NCI-H2081 (cell line): ENCODE measurements at places on chromosomes 5 and 9.

- DNase-seq, result no peak
Measured at GRCh38 chr5:74685979-74686631, 1.1 kb downstream of the HEXB start.

- DNase-seq, result no peak
Measured at GRCh38 chr9:83665580-83666200, 42.1 kb downstream of the UBQLN1 start.

GRCh38 chr5:130237721-130238120, 333.5 kb downstream of the CHSY3 start:
- DNase-seq, result no peak

DNA sequence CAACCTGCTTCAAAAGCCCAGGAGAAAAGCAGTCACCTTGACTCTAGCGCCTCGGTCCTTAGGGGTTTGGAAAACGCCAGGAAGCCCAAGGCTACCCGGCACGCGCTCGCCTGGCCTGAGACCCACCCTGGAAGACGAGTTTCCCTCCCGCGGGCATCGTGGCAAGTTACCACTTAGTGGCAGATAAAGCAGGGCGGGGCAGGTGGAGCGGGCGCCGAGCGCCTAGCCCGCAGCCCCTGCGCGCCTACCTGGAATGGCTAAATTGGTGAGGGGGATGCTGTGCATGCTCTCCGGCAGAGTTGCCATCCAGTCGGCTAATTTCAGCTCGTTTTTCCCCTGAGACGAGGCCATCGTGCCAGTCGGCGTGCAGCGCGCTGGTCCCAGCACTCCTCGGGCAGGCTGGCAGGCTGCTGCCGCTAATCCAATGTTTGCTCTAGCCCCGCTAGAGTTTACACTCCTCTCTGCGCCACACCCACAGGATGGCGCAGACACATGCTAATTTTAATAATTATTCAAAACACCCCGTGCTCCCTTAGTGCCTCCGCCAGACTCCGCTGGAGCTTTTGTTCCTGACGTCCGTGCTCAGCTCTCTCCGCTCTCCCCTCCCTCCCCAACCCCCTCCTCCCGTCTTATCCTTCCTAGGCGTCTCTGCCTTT, at the start of gene PLCXD3:
PLCXD3 (minus strand) TSS at position 426 of the 656 bp plus-strand sequence; CDS start at position 351, 75 bp downstream.
- DNase-seq, result peak; percentile 82

DNA sequence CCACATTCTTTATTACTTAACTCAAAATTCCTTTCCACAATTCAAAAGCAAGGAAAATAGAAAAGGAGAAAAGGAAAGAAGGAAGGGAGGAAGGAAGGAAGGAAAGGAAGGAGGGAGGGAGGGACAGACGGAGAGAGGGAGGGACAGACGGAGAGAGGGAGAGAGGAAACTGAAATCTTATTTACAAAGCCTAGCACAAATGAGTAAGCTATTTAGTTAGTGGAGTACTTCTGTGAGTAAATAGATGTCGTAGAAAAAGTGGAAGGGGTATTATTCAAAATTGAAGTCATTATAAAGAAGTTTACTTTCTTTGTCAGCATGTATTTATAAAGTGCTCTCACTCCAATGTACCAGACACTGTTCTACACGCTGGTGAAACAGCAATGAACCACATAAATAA, 177.9 kb downstream of the CETN3 start:
- DNase-seq, result no peak

GRCh38 chr9:12813960-12814876, 39.4 kb downstream of the LURAP1L start:
- peak; percentile 86 for DNase-seq

- DNase-seq, result no peak
Measured at GRCh38 chr9:80134487-80134886, 562.7 kb downstream of the TLE4 start.

GRCh38 chr5:102294886-102295395, 1.1 kb downstream of the SLCO4C1 start:
- DNase-seq, result no peak

DNA sequence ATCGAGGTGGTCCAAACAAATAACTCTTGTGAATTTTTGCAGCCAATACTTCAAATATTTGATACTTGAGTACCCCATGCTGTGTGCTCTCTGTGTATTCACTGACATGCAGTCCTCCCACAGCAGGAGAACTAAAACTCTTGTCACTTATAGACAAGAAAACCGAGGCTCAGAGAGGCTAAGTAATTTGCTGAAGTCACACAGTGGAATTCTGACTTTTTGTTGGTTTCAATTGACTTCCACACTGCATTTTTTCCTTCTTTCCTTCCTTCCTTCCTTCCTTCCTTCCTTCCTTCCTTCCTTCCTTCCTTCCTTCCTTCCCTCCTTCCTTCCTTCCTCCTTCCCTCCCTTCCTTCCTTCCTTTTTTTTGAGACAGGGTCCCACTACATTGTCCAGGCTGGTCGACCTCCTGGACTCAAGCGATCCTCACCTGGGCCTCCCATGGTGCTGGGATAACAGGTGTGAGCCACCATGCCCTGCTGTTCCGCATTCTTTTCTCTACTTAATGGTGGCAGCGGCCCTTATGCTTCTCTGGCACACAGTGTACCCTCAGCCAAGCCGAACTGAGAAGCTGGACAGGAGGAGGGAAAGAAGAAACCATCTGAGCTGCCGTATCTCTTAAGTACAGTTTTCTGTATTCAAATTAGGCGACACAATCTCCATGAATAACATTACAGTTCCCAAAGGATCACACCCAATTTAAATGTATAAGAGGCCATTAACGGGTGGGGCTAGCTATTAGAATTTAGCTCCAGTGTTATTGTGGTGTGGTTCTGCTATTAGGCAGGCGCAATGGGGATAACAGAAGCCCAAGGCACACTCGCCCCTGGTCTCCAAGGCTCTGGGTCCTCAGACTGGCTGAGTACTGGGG, 38.4 kb upstream of the GRHPR start:
- DNase-seq, result no peak

DNA sequence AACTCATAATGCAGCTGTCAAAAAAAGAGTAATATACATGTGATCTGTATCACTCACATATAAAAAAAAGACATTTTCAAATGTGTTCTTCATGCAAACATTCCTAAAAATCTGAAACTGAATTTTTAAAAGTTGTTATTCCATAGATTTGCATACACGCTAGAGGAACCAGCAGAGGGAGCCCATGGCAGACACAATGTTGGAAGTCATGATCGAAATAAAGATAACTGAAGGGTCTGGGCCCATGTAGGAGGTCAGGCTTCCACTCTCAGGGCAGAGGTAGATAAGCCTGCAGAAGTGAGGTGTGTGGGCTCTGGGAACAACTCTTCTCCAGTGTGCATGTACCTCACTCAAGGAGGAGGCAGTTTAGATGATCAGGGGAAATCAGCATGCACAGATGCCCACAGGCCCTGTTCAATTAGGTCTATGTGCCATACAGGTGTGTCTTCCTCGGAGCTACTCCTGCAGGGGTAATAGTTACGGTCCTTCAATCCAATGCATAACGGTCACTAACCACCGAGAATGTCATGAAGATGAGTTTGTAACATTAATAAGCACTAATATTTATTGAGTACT, 208.6 kb downstream of the EPB41L4A start:
- DNase-seq, result no peak

DNA sequence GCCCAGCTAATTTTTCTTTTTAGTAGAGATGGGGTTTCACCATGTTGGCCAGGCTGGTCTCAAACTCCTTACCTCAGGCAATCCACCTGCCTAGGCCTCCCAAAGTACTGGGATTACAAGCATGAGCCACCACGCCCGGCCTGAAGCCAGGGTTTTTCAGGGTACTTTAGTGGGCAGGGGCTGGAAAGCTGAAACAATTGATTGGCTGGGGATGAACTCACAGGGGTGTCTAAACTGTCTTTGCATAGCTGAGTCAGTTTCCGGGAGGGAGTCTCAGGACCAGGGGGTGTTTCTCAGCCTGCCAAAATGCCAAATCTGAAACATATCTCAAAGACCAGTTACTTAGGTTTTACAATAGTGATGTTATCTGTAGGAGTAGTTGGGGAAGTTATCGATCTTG, 46.1 kb downstream of the PRUNE2 start:
- no peak for DNase-seq

DNA sequence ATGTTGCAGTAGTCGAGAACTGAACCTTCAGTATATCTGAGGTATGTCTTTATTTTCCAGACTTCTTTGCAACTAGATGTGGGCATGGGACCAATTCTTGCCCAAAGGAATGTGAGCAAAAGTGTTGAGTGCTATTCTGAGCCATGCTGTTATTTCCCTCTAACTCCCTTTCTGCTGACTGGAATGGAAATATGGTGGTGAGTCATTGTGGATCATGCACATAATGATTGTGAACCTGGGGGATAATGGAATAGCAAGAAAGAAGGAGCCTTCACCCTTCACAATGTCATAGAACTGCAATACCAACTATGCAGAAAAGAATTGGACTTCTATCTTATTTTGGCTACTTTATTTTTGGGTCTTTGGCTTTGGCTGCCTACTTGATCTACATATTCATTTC, 10.3 kb upstream of the DOCK2 start:
- DNase-seq, result no peak

GRCh38 chr5:126723643-126724042, 53.3 kb upstream of the LMNB1 start:
- no peak for DNase-seq

- no peak for DNase-seq
Measured at GRCh38 chr5:14741131-14741530, 76.6 kb downstream of the OTULIN start.

DNA sequence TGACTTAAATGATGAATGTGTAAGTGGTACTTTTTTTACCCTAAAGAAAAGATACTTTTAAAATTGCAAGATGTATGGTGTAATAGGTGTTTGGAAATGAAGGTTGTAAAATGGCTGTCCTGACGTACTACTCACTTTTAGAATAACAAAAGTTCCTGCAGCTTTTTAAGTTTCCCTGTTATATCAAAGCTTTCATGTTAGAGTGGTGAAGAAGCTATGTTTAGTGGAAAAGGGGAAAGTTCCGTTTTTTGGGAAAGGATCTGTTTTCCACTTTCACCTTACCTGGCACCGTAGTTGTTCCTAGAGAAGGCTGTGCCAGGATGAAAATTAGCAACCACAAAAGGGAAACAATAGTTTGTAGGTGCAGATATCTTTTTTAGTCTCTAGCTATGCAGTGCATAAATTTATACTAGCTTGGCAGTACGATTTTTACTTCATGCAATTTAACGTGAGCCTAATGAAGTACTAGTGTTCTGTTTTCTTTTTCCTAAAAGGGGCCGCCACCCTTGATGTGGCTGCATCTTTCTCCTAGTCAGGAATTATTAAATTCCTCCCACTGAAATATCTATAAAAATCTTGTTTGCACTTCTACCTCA, 1.3 kb downstream of the TNPO1 start:
- DNase-seq, result no peak
